Cortex of kidney (tissue), 1 donor: ENCODE measurements at places on chromosomes 5 and 9.

DNA sequence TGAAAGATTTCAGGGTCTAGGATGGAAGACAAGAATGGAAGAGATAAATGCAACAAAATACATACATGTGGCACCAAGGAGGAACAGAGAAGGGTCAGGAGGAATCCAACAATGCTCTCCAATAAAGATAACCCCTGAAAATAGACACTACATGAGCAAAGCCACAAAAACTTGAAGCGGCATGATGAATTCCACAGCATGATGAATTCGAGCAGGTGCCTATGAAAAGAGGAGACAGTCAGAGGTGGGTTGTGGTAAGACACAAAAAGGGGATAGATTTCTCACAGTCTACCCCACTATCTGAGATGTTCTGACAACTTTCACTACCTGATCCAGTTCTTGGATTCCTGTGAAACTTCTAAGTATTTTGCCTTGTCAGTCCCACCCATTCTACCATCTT lies 81.5 kb upstream of the PAPPA start:
- DNase-seq, result no peak

- no peak for DNase-seq
These were observed 171.2 kb upstream of the DMAC1 start for GRCh38 chr9:7970681-7971330.

DNA sequence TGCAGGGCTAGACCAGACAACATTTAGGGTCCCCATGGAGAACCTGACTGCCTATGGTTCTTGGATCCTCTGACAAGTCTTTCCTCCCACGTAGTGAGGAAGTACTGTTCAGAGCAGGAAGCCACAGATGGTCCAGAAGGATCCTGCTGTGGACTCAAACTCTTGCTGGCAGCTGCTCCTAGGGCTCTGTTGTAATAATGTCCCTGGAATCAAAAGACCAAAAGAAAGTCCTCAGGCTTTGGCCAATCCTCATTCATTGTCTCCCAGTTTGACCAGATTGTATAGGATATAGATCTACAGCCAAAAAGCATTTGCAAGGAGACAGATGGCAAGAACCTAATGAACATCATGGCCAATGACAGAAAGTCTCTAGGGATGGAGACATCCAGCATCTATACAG lies 53.9 kb downstream of the SEMA6A start:
- no peak for DNase-seq

GRCh38 chr5:163384669-163385068 lies 52.7 kb upstream of the CCNG1 start:
- DNase-seq, result no peak

DNA sequence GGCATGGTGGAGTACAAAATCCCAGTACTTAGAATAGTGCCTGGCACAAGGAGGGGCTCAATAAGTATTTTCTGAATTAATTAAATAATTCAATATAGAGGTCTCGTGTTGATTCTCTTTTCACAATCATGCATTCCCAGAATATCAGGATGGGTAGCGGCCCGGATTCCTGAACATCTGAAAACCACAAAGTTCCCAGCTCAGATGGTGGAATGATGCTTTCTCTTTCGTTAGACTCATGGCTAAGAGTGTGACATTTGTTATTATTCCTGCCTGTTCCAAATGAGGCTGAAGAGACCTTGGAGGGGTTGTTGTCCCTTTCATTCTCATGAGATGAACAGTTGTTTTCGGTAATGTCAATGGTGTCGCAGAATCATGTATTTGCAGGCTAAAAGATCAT lies 95.4 kb upstream of the LIFR start:
- no peak for DNase-seq

GRCh38 chr9:32525709-32526030 lies 326 bp downstream of the RIGI start:
- DNase-seq, result no peak

GRCh38 chr5:53472279-53472678 lies 8.2 kb upstream of the FST start:
- no peak for DNase-seq

- no peak for DNase-seq
These were observed 47.9 kb downstream of the MAMDC2 start for GRCh38 chr9:70091572-70091971.

DNA sequence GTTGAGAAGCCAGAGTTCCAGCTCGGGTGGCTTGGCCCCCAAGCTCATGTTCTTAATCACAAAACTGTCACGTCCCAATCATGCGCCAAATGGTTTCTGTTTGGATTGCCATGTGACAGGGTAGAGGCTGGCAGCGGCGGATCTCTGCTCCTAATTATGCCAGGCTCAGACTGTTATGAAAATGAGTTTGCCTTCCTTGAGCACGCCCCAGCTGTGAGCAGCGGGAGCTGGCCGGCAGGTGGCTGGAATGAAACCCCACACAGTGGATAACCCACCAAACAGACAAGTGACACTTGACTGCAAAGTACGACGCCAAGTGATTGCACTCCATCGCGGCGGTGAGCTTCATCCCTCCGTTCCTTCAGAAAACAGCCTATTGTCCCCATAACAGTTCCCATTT lies 75.4 kb downstream of the CFAP77 start:
- DNase-seq, result no peak

DNA sequence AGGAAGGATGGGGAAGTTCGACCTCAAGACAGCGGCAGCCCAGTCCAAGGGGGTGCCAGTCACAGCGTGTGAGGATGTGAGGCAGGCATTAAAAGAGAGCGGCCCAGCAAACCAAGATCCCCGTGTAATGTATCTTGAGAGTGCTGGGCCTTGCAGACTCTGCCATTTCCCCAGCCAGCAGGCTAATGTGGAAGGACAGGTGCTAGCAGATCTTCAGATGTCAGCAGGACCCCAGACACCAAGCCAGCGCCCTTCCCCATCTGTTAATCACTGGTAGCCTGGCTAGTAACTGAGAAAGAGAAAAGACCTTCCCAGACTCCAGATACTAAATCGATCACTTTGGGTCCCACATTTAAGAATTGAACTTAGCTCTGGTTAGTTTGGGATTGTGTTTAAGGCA lies 62.2 kb downstream of the NTRK2 start:
- DNase-seq, result no peak

DNA sequence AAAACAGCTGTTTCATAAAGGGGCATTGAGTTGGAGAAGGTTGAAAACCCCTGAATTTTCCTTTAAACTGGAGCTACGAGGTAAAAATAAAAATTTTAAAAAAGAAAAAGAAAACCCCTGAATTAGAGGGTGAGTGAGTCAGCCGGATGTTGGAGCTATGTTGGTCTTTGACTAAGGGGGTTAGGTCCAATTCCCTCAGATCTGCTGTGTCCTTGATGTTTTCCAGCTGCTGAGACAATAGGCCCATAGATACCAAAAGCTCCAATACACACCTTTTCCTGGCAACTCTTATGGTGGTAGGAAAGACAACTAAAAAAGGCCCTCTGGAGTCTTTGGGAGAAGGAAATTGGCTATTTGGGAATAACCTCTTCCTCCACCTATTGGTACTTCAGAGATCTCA lies 79.4 kb upstream of the SAP30L start:
- no peak for DNase-seq

DNA sequence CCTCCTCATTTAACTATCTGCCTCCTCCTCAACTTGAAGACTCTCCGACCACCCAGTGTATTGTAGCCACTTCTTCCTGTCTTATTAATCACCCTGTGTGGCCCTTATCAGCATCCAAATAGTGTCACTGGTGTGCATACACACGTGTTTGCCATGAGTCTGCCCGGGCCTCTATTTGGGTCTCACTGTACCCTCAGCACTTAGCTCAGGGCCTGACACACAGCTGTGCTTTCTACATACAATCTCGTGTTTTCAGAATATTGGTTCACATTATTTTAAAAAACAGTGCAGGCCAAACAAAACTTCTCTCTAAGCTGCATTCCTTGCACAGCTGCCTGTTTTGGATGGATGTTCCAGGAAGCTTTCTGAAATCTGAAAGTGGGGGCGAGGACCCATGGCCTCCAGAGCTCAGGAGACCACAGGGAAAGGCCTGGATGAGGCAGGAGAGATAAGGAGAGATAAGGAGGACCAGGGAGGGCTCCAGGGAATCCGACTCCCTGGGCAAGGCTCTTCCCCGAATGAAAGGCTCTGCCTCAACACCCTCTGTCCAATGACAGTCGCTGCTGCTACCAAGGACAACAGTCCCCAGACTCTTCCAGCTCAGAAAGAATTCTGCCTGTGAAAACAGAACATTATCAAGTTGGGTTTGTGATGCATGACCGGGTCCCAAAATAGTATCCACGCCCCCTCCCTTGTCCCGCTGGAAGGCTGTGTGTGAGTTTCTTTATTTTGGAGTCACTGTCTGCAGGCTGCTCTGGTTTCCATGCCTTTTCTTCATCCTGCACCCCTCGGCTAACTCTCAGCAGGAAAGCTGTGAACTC lies 255.6 kb downstream of the NSG2 start:
- DNase-seq, result no peak

DNA sequence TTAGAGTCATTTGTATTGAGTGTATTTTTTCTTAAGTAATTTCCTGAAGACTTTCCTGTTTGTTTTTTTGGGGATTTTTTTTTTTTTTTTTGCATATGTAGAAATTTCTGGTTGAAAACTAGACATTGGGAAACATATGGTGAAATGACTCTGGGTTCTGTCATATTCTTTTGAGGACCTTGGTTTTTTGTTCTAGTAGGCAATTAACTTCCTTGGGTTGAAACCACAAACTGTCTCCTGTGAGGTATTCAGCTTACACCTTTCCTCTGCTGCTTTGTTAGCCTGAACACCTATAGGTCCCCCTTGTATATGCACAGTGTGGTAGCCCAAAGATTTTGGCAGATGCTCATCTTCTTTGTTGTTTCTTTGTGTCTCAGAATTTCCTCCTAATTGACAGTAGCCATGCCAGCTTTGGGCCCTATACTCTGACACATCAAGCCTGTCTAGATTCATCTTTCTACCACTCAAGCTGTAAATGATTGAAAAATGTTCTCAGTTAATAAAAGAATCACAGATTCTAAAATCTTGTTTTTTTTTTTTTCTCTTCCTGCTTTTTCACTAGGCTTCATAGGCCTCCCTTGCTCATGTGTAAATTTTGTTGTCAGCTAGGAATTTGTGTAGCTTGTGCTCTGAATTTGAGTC lies 140.6 kb downstream of the COMMD10 start:
- DNase-seq, result no peak

- no peak for DNase-seq
These were observed 191.3 kb upstream of the PRDM9 start for GRCh38 chr5:23316060-23316591.

DNA sequence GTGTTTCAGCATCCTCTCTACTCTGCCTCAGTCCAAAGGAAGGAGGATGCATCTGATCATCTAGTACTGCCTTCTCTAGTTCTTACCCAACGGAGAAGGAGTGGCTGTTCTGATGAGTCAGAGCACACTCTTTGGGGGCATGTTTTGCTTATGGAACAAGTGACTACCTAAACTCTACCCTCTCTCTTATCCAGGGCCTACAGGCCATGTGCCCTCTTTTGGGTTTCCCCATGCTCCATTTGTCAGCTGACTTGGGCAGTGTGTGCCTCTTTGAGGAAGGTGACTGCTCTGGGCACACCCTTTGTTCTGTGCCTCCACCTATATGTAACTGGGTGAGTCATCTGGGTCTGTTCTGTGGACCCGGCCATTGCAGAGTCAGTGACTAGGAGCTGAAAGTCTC lies 89.6 kb upstream of the BNC2 start:
- no peak for DNase-seq

GRCh38 chr5:89458332-89458656 lies 575.3 kb upstream of the MEF2C start:
- DNase-seq, result no peak

DNA sequence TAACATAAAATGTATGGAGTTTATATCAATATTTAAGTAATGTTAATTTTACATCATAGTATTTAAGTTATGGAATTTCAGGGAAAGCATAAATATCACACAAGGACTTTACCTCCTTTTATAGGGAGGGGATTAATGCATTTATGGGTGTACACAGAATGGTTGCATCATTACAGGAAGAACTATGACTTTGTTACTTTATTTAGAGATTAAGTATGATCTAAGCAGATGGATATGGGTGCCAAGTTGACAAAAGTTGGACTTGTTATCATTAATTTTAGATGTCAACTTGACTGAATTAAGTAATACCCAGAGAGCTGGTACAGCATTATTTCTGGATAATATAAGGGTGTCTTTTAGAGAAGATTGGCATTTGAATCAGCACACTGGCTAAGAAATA lies 160.5 kb upstream of the CDH10 start:
- no peak for DNase-seq

GRCh38 chr5:52725065-52725746 lies 62.5 kb upstream of the ITGA1 start:
- DNase-seq, result no peak

DNA sequence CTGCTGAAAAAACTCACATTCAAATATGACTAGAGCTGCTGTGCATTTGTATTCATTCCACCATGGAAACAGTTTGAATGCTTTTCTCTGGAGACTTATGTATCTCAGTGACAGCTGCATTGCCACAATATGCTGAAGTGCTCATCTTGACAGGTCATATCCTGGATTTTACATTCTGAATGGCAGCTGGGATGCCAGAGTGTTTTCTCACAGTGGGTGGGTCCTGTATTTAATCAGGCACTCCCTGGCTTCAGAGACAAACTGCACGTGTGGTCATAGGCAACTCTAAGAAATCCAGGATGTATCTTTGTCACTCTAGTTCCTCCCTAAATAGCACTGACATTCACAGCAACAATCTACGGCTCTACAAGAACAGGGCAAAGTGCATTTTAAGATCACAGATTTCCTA lies 75.6 kb downstream of the ST8SIA4 start:
- no peak for DNase-seq

GRCh38 chr9:16954040-16954439 lies 83.6 kb upstream of the BNC2 start:
- DNase-seq, result no peak

DNA sequence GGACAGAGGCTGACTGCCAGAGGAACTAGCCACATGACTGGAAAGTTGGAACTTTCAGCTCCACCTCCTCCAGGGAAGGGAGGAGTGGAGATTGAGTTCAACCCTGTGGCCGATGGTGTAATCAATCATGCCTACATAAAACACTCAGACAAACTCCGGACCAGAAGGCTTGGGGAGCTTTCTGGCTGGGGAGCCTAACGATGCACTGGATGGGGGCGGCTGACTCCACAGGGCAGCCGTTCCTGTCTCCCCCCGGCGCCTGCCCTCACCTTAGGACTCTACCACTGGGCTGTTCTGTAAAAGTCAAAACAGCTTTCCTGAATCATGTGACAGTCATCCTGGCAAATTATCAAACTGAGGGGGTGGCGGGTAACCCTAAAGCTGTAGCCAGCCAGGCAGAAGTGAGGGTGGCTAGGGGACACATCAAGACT lies 58.0 kb downstream of the GOLM1 start:
- no peak for DNase-seq

DNA sequence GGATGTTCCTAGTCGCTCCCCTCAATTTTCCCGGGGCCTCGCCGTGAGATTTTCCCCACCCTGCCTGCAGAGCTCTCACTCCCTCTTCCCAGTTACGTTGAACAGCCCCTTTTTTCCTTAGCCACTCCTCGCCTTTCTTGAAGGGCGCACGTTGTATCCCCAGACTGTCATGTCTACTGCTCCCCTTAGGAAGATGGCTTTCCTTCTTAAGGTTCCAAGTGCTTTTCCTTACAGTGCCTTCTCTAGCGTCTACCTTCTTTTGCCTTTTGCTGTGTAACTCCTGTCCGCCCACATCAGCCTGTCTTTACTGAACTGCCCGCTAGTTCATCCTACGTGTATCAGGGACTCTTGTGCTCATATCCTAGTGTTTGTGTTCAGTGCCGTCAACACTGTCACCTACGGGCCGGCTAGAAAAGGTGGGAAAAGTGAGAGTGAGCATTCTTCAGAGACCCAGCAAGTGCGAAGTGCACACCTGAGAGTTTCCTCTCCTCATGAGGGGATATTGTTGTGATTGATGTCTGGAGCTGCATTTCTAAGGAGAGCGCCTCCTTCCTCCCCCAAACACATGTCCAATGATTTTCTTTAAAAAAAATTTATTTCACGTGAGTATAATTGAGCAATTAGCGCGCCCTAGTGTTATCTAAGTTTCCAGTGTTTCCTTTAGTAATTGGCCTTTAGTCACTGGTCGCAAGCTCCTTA lies 764 bp downstream of the CAMLG start:
- no peak for DNase-seq
